ENCODE measurements at places on chromosomes 12 and 14.
A peak's percentile ranks its signal among the peaks of the same experiment; 100 is the strongest.

- DNase-seq, result no peak
Measured at GRCh38 chr14:73722581-73722980, 8.4 kb upstream of the PNMA1 start.

GRCh38 chr12:104219361-104219892, 3.8 kb downstream of the TXNRD1 start:
- DNase-seq, result peak; percentile 48

GRCh38 chr12:103569278-103569677, 17.8 kb upstream of the STAB2 start:
- no peak for DNase-seq

GRCh38 chr14:44297437-44297836, 209.6 kb downstream of the FSCB start:
- DNase-seq, result no peak

DNA sequence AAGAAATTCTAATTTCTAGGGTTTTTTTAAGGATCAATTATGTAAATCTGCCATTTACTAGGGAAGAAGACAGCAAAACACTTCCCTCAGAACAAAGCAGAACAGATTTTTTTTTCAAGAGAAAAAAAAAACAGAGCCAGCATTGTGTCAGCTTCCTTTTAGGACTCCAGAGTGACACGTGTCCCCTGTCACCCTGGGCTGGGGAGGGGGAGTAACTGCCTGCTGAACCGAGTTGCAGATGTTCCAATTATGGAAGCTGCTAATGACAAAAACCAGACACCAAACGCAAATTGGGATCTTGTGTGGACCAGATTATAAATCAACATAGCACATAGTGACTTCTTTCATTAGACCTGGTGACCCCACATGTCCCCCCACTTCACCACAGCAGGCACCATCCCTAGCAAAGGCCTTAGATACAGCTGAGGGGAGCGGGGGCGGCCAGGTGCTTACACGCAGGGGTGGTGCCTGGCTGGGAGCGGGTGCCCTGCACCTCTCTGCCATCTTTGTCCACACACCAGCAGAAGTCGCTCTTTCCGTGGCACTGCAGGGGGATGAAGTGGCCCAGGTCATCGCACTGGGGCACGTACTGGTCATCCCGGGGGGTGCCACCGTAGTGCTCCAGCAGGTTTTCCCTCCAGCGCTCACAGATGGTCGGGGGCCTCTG, 25.4 kb downstream of the RTRAF start:
- no peak for DNase-seq

GRCh38 chr12:19896041-19896440, 456.7 kb downstream of the AEBP2 start:
- no peak for DNase-seq

DNA sequence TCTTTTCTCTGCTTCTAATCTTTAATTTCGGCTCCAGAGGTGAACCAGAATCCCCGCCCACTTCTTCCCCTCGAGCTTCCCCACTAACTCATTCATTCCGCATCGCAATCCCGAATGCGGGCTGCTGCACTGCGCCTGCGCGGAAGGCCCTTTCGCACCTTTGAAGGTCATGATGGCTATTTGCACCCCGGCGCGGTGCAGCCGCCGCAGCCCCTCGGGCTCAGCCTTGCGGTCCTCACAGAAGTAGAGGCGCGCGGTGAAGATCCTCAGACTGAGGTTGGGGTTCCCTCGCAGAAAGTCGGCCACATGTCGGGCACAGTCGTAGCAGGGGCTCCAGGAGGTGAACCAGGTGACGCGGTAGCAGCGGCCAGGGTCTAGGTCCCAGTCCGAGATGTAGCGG, 7.6 kb downstream of the AICDA start:
- DNase-seq, result no peak

GRCh38 chr14:69335371-69335771, 62.7 kb downstream of the ERH start:
- DNase-seq, result no peak

GRCh38 chr12:44816446-44817017, 59.6 kb downstream of the NELL2 start:
- no peak for DNase-seq

GRCh38 chr12:64720884-64721283, 38.3 kb downstream of the GNS start:
- DNase-seq, result no peak

GRCh38 chr12:11837216-11837934, 187.9 kb downstream of the ETV6 start:
- DNase-seq, result no peak

GRCh38 chr12:41467591-41468325, 279.6 kb downstream of the PDZRN4 start:
- peak; percentile 71 for DNase-seq

DNA sequence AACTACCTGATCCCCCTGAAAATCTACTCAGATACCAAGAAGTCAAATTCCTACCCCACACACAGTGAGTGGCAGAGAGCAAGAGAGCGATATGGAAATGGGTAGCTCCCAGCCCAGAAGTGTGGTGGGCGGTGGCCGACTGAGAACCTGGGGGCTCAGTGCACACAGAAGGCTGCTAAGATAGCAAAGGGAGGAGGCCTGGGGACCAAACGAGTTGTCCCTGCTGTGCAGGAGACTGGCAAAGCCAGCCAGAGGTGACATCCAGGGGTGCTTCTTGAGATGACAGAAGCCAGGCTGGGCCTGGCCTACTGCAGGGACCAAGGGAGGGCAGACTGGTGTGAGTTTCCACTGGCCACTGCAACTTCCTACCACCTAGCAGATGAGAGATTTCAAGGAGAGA, 52.9 kb downstream of the VWF start:
- DNase-seq, result no peak

- DNase-seq, result no peak
Measured at GRCh38 chr12:3195337-3195736, 118.2 kb downstream of the TSPAN9 start.

- no peak for DNase-seq
Measured at GRCh38 chr14:29454026-29454693, 473.5 kb downstream of the PRKD1 start.

- DNase-seq, result no peak
Measured at GRCh38 chr12:4151362-4152121, 122.0 kb upstream of the CCND2 start.

GRCh38 chr12:132554845-132555630, 55.3 kb downstream of the LRCOL1 start:
- peak; percentile 11 for DNase-seq

DNA sequence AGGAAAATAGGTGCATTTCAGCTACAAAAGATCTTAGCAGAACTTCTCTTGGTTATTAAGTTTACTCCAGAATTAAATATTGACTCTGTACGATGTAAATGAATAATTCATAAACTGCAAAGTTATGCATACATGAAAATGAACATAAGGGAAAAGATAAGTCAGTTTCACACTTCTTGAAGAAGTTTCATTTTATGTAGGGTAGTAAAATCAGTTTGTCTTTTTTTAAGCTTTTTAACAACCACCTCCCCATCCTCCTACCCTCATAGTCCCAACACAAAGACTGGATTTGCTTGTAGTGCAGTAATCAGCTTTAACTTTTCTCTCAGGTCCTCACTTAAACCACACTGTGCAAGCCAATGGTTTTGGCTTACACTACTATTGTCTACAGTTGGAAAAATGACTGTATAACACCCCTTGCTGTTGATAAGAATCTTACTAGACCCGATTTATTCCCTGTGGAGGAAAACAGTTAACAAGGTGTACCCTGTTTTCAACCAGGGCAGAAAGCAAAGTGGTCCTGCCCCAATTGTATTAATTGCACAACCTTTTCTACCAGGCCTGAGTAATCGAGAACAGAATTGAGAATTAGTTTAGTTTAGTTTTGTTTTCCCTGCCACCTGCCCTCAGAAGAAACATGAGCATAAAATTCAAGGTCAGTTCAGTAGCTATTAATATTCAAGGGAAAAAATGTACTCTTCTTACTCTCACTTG, 44.1 kb downstream of the NIN start:
- no peak for DNase-seq

- DNase-seq, result peak; percentile 25
Measured at GRCh38 chr12:88946372-88946997, 366.2 kb upstream of the KITLG start.

- DNase-seq, result no peak
Measured at GRCh38 chr14:102982852-102983470, 60.5 kb downstream of the AMN start.

DNA sequence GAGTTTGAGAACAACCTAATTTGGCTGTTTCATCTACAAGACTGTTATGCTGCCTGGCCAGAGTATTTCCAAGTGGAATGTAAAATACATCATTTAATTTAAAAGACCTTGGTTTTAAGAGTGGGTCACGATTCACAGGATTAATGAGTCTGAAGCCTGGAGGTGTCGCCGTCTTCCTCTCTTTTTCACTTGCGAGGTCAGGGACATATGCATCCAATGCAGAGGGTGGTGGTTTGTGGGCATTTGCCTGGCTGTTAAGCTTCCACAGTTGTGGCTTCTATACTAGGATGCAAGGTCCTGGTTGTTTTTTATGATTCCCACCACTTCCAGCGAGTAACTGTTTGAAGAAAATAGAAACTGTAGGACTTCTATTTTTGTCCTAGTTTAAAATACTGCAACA, 22.8 kb upstream of the RASSF3 start:
- no peak for DNase-seq

GRCh38 chr12:129885287-129885686, 18.5 kb downstream of the TMEM132D start:
- no peak for DNase-seq

DNA sequence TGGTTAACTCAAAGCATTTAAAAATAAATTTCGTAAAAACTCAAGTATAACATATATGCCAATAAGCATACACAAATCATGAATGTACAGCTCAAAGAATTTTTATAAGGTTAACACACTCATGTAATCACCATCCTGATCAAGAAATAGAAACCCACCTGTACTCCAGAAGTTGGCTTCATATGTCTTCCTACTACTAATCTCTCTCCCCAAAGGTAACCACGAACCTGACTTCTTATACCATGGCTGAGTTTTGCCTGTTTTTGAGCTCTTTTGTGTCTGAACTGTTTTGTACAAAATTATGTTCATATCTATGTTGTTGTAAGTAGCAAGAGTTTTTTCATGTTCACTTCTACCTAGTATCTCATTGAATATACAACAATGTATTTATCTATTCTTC, 18.7 kb downstream of the DUSP16 start:
- DNase-seq, result no peak

GRCh38 chr14:23793532-23793931, 157.4 kb downstream of the DHRS2 start:
- no peak for DNase-seq

- DNase-seq, result no peak
Measured at GRCh38 chr12:124420996-124421674, 126.2 kb downstream of the RFLNA start.

- peak; percentile 17 for DNase-seq
Measured at GRCh38 chr12:66620688-66621087, 58.2 kb downstream of the GRIP1 start.

- DNase-seq, result no peak
Measured at GRCh38 chr14:64649383-64649998, 54.7 kb upstream of the PLEKHG3 start.

GRCh38 chr14:64244279-64244678, 49.9 kb downstream of the ESR2 start:
- no peak for DNase-seq

DNA sequence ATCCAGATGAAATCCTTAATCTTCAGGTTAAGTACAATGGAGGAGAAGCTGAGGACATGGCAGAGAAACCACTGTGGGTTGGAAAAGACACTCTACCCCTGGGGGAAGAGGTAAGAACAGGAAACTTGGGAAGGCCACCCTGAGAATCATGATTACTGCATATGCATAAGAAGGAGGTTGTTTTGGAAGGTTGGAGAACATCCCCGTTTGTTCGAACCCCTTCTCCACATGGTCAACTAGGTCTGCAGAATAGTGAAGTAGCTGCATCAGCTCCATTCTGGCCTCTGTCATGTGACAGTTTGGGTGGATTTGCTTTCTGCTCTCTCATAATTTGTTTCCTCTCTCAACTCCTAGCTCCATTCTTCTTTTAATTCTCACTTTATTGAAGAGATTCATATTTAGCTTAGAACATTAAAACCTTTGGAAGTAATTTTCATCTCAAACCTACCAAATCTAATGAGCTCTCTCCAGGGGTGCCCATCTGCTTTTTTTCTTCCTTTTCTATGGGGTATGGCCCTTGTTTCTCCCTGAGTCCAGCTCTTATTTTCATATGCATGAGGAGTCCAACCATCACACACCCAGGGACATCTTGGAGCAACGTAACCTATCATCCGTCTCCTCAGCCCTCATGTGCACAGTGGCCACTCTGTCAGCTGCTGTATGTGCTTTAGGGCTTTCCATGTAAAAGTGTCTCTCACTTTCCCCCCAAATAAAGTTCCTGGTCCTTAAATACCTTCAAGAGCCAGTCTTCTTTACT, 820.3 kb downstream of the TMEM121 start:
- no peak for DNase-seq

DNA sequence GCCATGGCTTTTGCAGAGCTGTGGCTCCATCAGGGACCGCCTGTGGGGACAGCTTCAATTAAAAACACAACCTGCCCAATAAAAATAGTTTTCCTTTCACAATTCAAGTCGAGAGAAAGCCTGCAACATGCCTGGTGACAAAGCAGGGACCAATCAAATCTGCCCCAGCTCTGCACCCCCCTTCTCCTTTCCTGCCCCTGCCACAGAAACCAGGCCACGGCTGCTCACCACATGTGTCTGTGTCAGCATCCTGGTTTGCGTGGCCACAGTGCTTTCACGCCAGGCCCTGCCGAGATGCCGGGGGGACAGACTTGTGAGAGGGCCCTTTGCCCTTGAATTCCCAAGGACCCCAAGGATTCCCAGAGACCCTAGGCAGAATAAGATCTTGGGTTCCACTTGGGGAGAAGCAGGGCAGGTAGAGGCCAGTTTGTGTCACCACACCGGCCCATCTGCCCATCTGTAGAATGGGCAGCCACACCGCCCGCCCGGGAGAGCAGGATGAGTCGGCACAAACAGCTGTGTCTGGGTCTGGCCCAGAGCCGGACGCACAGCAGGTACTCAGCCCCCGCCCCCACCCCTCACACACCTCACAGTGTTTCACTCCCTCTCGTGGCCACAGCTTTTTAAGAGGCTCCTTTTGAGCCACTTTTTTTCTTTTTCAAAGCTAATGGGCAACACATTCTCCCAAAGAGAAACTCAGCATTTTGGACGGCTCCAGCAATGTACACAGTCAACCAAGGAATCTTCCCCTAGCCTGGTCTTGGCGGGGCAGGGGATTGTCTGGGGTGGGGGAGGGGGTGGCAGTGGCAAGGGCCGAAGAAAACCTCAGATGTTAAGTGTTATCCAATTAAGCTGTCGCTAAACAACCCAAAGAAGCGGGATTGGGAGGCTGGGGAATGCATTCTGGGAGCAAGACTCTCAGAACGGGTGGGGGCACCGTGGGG, 41.5 kb downstream of the BCL11B start:
- no peak for DNase-seq

DNA sequence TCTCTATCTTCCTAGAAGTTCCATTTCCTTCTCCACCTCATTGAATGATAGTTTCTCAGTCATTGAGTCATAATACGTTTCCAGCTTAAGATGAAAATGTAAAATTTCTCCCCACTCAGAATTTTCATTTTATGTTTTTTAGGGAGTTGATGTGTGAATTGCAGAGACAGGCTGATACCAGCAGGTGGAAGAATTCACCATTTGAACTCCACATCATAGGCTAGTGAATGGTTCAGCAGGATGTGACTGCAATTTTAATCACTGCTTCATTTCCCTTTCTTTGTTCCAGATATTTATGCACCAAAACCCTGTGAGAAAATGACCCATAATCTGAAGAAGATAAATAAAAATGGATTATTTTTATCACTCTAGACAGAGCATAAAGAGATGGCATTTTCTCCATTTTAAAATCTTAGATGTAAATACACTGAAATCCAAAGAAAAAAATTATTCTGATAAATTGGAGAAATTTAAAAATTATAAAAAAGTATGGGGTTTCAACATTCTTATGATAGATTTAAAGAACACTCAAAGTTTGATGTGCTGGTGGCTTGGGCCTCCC, 10.6 kb upstream of the PYGL start:
- peak; percentile 38 for DNase-seq

All from inflammatory macrophage treated with lipopolysaccharide for 1 hour (primary cell).